ENCODE measurements at places on chromosomes 7 and 10.
A peak's percentile ranks its signal among the peaks of the same experiment; 100 is the strongest.

- DNase-seq, result no peak
These were observed 190.2 kb downstream of the SORCS3 start for GRCh38 chr10:104831272-104831671.

DNA sequence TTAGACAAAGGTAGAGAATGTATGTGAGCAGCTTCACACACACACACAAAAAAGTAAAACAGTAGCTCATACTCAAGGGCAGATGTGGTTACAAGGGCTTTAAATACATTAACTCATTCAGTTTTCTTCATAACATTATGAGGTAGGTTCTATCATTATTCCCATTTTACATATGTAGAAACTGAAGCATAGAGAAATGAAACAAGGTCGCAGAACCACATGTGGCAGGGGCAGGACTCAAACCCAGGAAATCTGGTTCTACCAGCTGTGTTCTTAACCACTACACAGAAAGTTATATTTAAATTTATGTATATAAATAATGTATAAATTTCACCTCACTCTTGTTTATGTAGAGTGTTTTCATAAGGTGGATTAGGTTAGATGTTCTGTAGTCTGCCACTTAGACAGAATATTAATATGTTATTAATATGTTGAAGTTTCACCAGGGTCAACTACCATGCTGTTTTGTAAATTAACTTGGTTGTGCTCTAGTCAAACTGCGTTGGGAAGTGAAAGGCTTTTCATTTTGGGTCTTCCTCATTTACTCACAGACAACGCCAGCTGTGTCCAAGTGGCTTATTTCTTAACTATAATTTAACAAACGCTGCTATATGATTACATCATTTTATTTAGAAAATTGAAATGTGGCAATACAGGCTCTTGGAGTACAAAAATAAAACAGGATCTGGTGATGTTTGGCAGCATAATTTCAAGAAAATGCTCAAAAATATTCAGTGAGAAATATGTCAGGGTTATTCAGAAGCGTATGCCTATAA, 138.4 kb downstream of the MDFIC start:
- DNase-seq, result no peak

GRCh38 chr7:104482362-104483037, 154.1 kb downstream of the LHFPL3 start:
- peak; percentile 79 for DNase-seq

GRCh38 chr10:29634764-29635625, at the start of gene SVIL:
TSS of gene SVIL (minus strand) at chr10:29634971. CDS start at chr10:29555058, 79,913 bp downstream.
- DNase-seq, result no peak

- DNase-seq, result peak; percentile 52
These were observed 119.9 kb downstream of the TFEC start for GRCh38 chr7:115910541-115911164.

DNA sequence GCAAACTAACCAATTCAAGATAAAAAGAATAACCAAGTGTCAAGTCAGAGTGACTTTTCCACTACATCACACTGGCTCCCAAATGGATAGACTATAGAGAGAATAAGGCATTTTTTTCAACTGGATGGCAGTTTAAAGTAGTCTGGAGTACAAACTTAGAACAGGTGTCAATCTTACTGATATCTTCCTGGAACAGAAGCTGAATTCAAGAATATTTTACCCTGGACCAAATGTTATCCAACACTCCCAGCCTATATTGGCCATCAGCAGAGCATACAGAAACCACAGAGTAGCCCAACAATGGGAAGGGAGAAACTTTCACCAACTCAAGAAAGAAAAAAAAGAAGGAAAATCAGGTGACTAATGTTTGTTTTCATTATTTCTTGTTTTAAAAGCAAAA, 11.5 kb downstream of the IDE start:
- DNase-seq, result no peak

DNA sequence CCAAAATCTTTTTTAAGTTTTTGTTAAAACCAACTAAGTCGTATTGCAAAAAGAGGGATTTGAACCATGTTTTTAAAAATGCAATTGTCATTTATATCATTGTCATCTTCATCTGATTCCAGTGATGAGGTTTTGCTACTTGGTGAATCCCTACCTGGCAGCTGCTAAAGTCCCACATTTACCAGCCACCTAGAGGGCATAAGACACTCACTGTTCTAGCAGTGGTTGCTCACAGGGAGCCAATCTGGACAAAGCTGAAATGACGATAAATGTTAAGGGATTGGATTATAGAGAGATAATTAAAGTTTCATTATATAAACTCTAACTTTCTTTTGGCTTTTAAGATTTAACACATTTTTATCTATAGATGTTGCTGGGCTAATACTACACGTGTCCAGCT, 18.7 kb downstream of the KIFBP start:
- no peak for DNase-seq

- no peak for DNase-seq
These were observed 51.5 kb downstream of the LRRC4 start for GRCh38 chr7:127979728-127980126.

DNA sequence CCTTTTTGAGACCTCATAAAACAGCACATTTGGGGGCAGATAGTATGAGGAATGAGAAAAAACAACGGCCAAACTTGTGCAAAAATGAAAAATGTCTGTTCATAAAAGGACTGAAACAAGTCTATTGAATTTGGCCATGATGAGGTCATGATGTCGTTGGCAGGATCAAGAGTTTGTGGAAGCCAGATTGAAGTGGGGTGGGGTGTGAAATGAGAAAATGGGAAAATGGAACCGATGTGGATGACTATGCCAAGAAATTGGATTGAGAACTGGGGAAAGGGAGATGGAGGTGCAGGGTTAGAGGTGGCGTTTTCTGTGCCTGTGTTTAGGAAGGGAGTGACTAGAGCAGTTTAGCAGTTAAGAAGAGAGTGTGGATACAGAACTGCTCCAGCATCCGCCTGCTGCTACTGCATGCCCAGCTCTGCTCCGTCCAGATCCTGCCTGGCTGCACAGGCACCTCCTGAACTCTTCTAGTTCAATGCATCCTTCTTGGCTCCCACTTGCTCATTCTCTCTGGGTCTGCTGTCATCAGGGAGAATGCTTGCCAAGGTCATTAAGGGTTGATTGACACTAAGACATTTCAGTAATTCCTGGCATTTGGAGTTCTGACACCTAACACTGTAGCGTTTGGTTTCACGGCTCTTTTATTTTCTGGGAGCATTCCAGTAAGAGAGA, 111.9 kb downstream of the GALNT17 start:
- DNase-seq, result no peak

GRCh38 chr7:78052112-78052511, 253.5 kb downstream of the PHTF2 start:
- DNase-seq, result no peak

- no peak for DNase-seq
These were observed 128.0 kb downstream of the NXPH1 start for GRCh38 chr7:8561449-8561848.

GRCh38 chr7:29892231-29892630, 85.9 kb downstream of the WIPF3 start:
- no peak for DNase-seq

DNA sequence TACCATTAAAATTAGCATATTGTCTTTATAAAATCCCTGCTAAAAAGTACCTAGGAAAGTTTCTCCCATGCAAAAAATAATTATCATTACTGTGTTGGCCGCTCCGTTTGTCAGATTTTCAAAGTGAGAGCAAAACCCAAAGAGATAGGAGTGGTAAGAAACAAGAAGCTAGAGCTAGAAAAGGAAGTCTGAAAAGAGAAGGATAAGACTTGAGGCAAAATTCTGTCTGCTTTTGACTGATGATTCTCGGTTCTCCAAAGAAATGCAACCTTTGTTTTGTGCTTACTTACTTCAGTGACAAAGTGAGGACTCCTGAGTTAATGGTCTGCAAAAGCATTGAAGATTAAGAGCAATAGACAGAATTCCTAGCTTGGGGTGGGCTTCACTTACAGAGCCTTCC, 33.3 kb upstream of the CAPZA2 start:
- DNase-seq, result no peak

DNA sequence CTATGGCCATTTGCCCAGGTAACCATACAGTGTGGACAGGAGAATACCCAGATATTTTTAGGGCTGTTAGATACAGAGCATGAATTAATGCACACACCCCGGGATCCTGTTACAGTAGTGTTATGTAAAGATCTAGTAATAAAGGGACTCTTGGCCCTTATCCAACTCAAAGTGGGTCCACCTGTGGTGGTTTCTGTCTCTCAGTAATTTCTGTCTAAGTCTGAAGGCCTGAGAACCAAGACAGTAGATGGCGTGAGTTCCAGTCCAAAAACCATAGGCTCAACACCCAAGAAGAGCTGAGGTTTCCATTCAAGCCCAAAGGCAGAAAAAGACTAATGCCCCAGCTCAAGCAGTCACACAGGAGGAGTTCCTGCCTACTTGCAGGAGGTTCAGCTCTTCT, 277.7 kb downstream of the ZEB1 start:
- no peak for DNase-seq

DNA sequence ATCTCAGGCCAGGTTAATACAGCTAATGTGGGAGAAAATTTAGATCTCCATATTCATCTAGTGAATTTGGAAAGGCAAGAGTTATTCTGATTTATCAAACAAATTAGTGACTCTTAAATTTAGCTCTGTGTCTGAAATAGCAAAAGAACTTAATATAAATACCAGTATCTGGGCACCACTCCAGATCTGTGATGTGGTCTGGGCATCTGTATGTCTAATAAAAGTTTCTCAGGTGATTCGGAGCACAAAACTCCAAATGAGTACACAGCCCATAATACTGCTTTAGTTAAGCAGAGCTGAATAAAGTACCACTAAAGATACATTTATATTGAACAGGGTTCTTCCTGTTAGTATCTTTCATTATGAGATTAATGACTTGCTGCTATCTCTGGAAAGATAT, 261.4 kb downstream of the BAMBI start:
- no peak for DNase-seq

- no peak for DNase-seq
These were observed 23.5 kb upstream of the KDM7A start for GRCh38 chr7:140200061-140200989.

DNA sequence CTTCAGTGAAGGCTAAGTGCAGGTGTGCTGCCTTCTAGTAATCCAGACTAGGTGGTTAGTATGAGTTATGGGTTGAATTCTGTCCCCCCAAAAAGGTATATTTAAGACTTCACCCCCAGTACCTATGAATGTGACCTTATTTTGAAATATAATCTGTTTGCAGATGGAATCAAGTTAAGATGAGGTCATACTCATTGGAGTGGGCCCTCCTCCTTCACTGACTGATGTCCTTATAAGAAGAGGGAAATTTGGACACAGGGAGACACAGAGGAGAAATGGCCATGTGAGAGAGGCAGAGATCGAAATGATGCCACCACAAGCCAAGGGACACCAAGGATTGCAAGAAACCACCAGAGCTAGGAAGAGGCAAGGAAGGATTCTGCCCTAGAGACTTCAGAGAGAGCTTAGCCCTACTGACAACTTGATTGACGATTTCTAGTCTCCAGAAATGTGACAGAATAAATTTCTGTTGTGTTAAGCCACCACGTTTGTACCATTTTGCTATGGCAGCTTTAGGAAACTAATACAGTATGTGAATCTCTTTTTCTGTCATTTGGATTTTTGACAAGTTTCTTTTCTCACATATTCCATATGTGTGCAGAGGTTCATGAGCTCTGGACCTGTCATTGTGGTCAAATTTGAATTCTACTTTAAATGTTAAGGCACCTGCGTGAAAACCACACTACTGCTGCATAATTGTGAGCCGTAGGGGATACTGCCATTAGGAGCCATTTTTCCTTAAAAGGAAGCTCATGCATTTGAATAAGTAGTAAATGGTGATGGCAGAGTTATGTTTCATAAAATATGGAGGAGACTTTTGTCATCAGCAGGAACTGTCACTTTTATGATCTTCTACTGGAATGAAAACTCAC, 2.6 kb upstream of the RPA3 start:
- DNase-seq, result peak; percentile 13

All from NCI-H1092 (cell line).